ENCODE measurements at places on chromosomes 4 and X.

DNA sequence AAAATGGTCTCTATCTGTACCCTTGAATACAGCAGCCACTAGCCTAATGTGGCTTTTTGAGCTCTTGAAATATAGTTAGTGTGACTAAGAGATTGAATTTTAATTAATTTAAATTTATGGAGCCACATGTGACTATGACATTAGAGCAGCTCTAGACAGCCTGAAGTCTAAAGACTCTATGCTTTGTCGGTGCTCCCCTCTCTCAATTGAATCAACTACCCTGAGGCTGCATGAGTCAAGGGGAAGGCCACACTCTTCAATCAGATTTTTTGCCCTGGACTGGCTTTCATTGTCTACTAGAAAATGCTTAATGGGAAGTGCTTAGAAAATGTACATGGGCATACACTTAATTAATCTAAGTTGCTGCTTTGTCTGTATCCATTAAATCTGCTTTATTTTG lies 11.7 kb downstream of the TLR7 start:
- DNase-seq: no peak

GRCh38 chr4:182240161-182241130 lies 2.8 kb upstream of the TENM3 start:
- no peak for DNase-seq

DNA sequence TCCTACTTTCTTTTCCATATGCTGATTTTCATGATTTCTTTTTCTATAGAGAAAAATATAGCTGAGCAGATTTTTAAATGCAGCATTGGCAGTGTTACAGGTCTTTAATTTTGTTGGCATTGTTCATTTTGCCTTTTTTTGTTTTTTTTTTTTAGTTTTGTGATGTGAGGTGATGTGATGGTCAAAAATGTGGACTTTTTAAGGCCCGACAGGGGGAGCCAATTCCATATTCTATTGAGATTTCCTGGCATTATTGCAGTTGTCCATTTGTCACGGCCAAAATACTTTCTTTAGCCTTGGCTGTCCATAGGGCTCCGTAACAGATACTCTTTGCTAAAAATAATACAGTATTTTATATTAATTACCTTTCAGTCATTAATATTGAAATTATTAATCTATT lies 47.8 kb downstream of the SLIT2 start:
- DNase-seq: no peak

GRCh38 chrX:2334237-2334636 lies 166.5 kb downstream of the DHRSX start:
- DNase-seq: no peak

- no peak for DNase-seq
Measured at GRCh38 chr4:43244688-43245382, 352.3 kb downstream of the GRXCR1 start.

DNA sequence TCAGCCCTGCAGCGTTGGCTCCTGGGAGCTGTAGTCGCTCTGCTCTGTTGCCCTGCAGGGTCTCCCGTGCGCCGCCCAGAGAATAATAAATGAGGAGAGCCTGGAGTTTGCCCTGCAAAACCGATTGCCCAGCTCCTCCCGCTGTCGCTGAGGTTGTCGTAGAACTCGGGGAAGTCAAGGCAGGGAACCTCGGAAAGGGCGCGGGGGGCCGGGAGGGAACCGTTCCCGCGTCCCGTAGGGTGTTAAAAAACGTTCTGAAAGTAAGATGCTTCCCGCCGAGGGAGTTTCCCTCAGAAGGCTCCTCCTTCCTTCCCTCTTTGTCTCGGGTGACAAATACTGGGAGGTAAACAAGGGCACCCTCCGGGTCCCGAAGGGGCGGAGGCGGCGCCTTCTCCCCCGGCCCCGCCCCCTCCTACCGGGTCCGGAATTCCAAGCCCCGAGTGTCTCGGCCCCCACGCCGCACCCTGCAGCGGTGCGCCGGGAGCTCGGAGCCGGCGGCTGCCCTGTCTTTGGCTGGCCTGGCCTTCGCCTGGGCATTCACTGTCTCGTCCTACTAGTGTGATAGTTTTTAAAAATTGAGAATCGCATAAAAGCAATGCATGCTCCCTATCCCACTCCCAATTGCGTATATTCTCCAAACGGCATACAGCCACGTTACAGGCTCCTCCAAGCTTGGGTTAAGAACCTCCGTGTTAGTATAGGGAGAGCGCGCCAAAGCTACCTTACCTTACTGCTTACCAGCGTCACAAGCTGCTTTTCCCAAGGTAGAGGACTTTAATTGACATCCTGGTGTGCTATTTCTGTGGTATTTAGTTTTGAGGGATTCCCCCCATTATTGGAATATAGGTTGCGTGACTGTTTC lies 964 bp upstream of the HMGB2 start:
- peak; percentile 62 for DNase-seq

DNA sequence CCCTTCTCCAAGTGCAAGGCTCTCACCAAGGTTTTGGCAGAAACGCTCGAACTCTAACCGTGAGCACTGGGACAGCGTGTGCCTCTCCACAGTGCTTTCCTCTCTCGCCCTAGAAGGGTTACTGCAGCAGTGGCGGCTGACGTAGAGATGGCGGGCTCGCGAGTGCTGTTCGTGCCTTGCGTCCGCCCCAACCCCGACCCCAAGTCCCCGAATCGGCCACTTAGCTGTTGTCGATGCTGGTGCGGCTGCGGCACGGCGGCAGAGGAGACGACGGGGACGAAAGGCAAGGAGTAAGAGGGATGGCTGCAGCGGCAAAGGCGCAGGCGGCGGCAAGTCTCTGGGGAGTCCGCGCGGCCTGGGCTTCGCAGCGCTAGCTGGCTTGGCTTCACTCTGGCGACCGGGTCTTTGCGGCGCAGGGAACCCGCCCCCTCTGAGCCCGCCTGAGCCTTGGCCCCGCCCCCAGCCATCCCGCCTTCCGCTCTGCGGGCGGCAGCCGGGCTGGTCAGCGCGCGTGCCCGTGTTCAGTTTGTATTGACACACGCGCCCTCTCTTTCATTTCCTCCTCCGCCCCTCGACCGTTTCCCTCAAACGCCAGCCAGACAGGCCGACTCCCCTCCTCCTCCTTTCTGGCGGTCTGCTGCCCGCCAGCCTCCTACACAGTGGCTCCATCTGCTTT lies at the start of gene SPIN4:
Gene SPIN4 (minus strand): TSS at position 392 of the 676 bp plus-strand sequence. CDS start 513 bp downstream, outside the sequence.
- DNase-seq: peak; percentile 82

DNA sequence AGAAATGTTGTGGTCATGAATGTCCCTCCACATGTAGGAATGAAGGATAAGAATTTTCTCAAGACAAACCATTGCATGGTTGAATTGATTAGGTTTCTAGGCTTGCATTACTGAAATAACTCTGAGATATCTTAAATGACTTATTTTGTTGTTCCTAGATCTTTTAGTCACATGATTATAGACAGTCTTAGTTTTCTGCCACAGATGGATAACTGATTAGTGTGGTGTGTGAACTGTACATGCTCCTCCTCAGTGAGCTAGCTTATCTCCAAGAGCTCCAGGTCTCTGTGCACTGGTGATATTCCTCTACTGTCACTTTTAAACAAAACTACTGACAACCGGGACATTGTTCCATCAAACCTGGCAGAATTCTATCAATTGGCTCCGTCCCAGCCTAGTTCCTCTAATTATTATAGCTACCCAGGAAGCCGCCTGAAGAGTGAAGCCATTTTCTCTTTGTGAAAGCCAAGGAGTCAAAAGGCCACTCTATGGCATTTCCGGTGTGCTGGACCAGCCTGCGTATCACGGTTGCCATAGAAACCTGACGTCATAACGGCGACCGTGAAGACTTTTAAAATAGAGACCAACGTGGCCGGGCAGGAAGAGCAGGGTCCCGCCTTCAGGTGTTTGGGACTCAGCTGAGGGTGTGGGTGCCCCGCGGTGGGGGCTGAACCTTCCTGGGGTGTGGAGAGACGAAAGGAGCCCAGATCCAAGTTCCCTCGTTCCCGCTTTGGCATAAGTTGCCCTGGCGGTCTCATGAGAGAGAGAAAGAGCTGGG lies 28.1 kb downstream of the BEX3 start:
- DNase-seq: no peak

- no peak for DNase-seq
Measured at GRCh38 chr4:87527431-87528220, 1.6 kb downstream of the SPARCL1 start.

GRCh38 chr4:183139058-183139750 lies 40.1 kb downstream of the WWC2 start:
- DNase-seq: no peak

DNA sequence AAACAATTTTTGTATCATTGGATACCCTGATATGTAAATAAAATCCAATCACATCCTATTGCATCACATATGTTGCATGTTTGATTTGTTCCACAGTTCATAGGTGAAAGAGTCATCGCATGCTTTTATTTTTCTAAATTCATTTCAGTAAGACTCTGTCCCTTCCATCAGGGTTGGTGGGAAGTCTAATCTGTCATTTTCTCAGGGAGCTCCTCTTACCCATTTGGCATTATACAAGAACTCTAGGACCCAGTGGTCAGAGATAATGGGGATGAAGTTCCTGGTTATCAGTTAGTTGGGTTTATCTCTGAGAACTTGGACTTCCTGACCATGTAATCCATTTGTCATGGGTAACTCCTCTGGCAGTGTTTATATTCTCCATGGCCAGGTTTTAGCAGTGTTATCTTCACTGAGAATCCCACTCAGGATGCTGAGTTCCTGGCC lies 227.1 kb upstream of the JADE1 start:
- DNase-seq: no peak

DNA sequence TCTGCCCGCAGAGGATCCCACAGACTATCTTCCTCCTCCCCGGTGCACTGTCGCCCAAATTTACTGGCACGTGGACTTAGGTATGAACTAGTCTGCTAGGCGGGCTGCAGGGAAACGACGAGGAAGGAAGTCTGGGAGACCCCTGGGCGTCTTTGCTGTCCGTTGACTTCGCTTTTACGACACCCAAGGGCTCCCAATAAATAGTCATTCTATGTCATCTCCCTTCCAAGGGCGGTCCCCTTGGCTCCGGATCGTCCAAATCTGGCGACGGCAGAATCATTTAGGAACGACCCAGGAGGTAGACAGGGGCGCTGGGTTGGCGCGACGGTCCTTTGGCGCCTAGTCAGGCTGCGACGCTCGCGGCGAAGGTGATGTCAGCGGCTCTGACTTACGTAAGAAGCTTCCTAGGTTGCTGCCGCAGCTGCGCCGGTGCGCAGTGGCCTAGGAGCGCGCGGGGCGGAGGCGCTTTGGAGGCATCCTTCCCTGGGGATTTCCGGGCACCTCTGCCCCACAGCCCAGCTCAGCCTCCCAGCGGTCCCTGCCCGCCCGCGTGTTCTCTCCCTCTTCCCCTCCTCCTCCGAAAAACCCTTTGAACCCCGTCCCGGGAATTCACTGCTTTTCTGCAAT lies 2.2 kb downstream of the NHS start:
- DNase-seq: no peak

- DNase-seq: no peak
Measured at GRCh38 chr4:2938906-2939305, 24.3 kb downstream of the NOP14 start.

GRCh38 chrX:12614266-12614665 lies 176.9 kb upstream of the PRPS2 start:
- DNase-seq: no peak

GRCh38 chrX:52270453-52271116 lies 85.9 kb downstream of the MAGED4 start:
- no peak for DNase-seq

GRCh38 chr4:156322592-156322991 lies 368.9 kb upstream of the CTSO start:
- DNase-seq: no peak

DNA sequence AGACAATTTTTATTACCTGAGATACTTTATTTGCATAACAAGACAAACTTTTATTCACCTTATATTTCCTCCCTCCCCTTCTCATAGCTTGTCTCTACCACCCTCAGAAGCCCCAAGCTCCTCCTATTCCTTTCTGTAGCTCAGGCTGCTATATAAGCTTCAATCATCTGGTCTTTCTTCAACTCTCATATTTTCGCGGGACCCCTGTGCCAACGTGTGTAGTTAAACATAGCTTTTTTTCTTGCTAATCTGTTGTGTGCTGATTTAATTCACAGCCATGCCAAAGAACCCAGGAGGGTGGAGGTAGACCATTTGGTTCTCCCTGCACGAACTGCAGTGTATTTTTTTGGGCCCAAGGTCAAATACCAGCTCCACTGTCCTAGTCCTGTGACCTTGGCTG lies 21.1 kb upstream of the CD38 start:
- no peak for DNase-seq

DNA sequence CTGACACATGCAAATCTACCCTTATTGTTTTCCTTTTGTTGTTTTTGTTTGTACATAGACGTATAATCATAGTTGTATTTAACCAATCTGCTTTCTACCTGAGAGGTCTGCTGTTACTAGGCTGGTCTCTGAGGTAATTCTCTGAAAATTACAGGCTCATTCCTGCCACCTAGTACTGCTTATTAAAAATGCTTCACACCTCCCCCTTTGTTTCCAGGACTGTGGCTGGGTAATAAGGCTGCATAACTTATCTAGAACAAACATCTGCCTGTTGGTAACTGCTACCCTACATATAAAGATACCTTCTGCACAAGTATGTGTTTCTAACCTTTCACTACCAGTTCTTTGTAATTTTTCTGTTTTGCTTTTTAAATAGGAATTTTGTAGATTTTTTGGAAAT lies 34.2 kb downstream of the COX7B2 start:
- no peak for DNase-seq

- DNase-seq: no peak
Measured at GRCh38 chr4:77264826-77265225, 107.8 kb downstream of the CCNG2 start.

DNA sequence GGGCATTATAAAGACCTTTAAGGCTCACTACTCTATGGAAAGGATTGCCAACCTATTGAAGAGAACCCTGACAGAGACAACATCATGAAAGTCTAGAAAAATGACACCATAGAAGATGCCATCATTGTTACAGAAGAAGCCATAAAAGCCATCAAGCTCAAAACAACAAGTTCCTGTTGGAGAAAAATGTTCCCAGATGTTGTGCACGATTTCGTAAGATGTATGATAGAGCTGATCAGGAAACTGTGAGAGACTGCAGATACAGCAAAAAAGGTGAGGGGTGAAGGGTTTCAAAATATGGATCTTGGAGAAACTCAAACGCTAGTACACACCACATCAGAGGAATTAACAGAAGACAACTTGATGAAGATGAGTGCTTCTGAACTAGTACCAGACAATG lies 53.3 kb downstream of the WDFY3 start:
- DNase-seq: no peak

GRCh38 chrX:118337687-118338086 lies 8.2 kb upstream of the WDR44 start:
- no peak for DNase-seq

DNA sequence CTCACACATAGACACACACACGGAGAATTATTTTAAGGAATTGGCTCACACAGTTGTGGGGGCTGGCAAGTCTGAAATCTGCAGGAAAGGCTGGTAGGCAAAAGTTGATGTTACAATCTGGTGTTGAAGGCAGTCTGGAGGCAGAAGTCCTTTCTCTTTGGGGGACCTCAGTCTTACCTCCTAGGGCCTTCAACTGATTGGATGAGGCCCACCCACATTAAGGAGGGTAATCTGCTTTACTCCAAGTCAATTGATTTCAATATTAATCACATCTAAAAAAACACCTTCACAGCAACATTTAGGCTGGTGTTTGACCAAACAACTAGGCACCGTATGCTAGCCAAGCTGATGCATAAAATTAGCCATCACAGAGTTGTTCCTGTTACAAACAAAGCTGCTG lies 10.7 kb downstream of the MGST2 start:
- no peak for DNase-seq

Data from NCI-H1694 (cell line).